ENCODE measurements at places on chromosomes 5 and 9.

DNA sequence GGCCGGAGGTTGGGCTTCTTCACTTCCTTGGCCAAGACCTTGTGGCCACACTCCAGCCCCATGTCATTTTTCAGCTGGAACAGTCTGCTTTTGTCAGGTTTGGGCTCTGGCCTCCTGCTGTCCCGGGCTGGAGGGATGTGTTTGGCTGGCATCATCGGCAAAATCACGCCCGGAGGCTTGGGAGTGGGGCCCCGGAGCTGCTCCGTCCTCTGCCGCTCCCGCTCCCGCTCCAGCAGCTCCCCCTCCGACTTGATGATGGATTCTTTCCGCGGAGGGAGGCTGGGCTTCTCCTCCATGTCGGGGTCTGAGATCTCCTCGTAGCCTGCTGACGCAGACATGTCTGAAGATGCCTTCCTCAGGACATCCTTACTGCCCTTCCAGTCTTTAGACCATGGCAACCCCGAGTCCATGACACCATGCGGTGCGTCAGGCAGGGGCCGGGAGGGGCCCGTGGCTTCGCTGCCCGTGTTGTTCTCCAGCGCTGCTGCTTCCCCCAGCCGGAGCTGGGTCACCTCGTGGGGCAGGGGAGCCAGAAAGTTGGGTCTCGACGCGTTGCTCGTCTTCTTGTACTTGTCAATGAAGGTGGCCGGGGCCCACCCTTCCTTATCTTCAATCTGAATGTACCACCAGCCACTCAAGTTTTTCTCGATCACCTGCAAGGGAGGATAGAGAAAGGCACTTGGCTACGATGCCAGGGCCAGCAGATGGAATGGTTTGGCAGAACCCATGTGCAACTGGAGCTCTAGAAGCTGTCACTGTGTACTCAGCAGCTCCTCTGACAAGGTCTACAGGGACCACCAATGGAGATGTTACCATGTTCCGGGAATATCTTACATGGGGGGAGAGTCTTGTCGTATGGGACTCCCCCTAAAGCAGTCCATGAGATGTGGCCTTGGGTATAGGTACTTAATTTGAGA lies 56.0 kb upstream of the UBTD2 start:
- no peak for DNase-seq

DNA sequence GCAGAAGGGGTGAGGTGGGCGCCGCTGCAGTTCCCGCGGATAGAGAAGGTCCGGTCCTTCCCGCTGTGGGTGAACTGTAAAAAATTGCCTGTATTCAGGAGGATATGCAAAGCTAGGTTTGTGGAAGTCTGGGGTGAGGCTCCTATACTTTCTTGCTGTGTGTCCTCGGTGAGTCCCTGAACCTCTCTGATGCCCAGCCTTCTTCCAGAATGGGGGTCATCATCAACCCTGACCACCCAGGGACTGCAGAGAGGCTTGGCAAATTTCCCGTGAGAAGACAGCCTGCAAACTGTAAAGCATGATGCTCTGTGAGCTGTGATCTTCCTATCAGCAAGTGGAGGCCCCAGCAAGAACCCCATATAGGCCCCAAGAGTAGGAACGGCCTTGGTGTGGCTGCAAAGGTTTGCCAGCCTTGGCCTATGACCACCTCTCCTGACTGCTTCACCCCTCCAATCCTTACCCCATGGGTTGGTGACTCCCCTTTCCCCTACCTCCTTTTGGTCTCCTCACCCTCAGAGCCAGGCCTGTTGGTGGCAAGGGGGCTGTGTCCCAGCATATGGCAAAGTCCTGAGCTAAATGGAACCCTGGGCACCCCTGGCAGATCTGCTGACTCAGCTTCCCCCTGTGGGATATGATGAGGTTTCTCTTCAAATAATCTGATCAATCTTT lies 760 bp downstream of the ALDH1B1 start:
- no peak for DNase-seq

- no peak for DNase-seq
Measured at GRCh38 chr9:115126404-115126803, 8.4 kb upstream of the TNC start.

DNA sequence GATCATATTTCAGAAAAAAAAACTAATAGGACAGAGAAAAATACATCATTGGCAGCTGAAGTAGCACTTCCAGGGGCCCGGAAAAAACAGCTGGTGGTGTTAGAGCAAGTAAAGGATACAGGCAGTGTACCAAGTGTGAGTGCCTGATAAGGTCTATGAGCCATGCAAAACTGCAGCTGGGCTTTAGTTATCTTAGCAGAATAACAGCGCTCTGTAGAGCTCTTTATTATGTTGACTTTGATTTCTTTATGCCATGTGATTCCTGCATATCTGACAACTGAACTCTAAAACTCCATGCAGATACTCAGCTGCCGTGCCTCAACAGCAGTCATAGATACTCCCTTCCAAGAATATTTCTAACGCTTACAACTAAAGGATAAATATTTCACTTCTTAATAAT lies 119.5 kb downstream of the CAAP1 start:
- DNase-seq = no peak

GRCh38 chr9:75418518-75418917 lies 330.2 kb downstream of the OSTF1 start:
- DNase-seq = no peak

GRCh38 chr5:90709323-90710155 lies 150.9 kb downstream of the ADGRV1 start:
- DNase-seq = peak; percentile 27

DNA sequence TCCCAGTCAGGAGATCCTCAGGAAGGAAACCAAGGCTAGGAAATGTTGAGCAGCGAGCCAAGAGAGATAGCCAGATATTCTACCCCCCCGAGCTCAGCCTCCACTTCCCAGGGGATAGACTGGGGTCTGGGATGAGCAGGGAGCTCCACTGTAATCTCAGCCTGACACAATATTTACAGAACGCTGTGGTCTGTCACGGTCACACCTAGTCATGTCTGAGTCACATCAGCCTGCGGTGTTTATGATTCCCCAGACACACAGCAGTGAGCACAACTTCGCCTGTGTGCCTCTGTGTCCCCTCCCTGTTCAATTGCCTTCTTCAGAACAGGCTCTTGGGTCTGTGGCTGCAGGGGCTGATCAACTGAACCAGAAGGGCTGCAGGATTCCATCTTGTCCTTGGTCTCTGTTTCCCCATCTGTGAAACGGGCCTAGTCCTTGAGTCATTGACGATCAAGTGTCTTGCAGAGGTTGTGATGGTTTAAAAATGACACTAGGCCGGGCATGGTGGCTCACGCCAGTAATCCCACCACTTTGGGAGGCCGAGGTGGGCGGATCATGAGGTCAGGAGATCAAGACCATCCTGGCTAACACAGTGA lies 8.6 kb upstream of the PRRX2 start:
- peak; percentile 46 for DNase-seq

GRCh38 chr9:2338777-2339365 lies 282.7 kb upstream of the VLDLR start:
- DNase-seq = peak; percentile 37

DNA sequence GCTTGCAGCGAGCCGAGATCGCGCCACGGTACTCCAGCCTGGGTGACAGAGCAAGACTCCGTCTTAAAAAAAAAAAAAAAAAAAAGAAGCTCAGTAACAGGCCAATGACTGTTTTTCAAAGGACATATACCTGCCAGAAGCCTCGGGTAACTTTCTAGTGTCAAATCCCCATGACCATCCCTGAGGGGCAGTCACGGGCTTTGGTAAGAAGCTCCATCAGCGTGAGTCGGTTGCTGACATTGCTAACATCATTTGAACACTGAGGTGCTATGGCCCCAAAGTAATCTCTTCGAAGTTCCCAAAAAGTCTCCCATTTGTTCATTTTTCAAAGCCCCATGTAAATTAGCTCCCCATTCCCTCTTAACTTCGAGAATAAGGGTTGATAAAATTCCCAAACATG lies 11.6 kb downstream of the NAIP start:
- no peak for DNase-seq

- DNase-seq = peak; percentile 47
Measured at GRCh38 chr5:8908055-8908683, 637.7 kb downstream of the SEMA5A start.

GRCh38 chr5:115459855-115460341 lies 84.7 kb downstream of the FEM1C start:
- peak; percentile 30 for DNase-seq

DNA sequence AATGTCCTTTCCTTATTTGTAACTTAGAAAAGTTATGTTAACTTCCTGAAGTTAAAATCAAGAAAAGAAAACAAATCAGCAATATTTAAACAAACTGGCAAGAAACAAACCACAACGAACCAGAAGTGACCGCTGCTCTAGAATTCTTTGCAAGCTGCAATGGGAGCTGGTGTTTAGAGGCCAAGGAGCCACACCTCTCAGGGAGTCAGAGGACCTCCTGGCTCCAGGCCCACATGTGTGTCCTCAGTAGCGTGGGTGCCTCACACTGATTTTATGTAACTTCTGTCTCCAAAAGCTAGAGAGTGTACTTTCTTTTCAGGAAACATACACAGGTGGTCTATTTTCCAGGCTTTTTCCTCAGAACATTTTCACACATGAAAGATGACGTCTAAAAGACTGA lies 100.4 kb downstream of the IRX2 start:
- DNase-seq = no peak

- DNase-seq = peak; percentile 95
Measured at GRCh38 chr9:82021198-82021597, 32.6 kb downstream of the SPATA31D1 start.

- no peak for DNase-seq
Measured at GRCh38 chr5:71492817-71493615, 37.6 kb downstream of the BDP1 start.

DNA sequence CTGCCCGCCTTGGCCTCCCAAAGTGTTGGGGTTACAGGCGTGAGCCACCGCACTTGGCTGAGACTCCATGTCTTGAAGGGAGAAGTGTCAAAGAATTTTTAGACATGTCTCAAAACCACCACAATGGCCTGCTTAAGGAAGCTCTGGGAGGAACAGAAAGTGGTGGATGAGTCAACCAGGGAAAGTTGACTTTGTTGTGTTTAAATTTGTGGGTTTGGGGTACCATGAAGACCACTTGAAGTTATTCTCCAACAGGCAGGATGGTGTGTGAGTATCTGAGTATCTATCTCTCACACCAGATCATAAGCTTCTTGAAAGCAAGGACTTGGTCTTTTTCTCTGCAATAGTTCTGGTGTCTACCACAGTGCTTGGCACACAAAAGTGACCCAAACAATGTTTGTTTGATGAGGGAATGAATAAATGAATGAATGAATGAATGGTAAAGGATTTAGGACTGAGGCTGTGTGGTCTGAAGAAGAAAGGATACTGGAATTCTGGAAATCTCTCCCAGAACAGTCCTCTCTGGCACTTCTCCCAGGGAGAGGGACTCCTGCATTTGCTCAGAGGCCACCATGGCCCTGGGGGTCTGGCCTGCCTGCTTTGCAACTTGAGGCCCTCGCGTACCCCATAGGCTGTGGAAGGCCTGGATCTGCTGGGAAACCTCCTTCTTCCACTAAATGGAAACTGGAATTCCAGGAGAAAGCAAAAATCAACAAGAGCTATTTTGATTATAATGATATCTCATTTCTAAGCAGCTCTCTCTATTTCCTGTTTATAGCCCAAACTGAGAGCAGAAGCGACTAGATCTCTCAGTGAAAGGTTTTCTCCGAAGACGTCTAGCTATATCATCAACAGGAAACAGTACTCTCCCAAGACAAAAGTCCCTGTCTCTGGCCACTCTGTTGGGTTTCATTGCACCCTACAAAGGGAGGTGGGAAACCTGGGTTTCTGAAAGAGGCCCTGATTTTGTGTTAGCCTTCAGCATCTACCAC lies 187.9 kb downstream of the PALM2AKAP2 start:
- DNase-seq = no peak

GRCh38 chr5:1375871-1376810 lies 31.2 kb upstream of the CLPTM1L start:
- DNase-seq = no peak

DNA sequence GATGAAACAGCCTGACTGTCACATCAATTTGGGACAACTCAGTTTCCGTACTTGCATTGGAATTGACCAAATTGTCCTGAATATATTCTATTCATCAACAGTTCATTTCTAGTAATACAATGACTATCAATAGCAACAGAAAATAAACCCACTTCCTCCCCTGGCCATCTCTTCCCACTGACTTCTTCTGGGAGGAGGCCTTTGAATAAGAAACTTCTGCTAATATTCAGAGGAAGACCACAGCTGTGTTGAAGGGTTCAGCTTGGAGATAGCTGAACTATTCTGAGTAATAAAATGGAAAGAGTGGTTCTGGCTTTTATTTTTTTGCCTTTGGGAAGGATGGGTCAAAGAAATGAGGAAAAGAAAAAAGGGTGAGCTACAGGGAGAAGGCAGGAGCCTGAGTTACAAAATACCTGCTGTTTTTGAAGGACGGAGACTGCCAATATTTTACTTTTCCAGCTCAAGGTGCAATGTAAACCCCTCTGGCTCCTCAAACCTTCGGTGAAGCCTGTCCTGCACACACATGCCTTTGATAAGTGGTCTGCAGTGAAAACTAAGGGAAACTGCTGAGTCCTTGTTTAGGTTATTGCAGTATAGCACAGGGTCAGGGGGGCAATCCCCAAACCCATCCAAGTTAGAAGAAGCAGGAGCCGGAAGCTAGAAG lies 29.9 kb downstream of the FYB1 start:
- DNase-seq = no peak

DNA sequence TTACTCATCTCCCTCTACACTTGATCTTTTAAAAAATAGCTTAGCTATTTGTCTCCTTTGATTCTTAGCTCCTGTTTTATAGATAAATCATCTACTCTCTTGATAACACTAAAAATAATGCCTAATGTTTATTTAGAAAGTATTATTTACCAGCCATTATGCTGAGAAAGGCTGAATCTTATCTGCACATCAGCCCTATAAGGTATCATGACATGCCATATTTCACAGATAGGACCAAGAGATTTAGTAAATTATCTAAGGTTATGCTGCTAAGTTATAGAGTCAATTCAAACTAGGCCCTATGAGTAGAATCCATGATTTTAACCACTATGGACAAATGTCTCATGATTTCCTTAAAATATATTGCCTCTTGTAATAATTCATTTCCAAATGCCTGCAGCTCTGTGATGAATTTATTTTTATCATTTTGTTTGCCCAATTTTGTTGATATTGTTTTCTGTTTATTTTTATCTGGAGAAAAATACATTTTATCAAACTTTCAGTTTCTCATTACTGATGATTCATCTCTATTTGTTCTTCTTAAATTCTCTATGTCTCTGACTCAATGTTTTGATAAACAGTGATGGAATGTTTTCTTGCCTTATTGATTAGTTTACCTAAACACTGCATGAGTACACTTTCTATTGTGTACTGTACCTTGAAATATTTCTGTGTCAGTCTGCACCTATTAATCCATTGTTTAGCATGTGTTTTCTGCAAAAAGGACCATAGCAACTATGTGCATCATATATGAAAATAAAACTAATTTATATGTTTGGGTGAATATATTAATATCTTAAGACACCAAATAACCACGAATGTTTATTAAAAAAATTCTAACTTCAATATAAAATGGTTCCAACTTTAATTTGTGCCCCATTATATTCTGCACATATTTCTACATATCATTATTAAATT lies 300.8 kb downstream of the CDH9 start:
- no peak for DNase-seq

- DNase-seq = no peak
Measured at GRCh38 chr5:33877449-33877848, 14.3 kb downstream of the ADAMTS12 start.

GRCh38 chr5:32319926-32320543 lies 7.3 kb upstream of the MTMR12 start:
- no peak for DNase-seq

Measured in foreskin keratinocyte (primary cell).